Renal cortical epithelial cell (primary cell): ENCODE measurements at places on chromosomes 5 and 9. TPM values are rescaled to one million over a fixed set of nuclear protein-coding genes. Genes with fewer than 3 reads are reported as not detected.
A peak's percentile ranks its signal among the peaks of the same experiment; 100 is the strongest.

DNA sequence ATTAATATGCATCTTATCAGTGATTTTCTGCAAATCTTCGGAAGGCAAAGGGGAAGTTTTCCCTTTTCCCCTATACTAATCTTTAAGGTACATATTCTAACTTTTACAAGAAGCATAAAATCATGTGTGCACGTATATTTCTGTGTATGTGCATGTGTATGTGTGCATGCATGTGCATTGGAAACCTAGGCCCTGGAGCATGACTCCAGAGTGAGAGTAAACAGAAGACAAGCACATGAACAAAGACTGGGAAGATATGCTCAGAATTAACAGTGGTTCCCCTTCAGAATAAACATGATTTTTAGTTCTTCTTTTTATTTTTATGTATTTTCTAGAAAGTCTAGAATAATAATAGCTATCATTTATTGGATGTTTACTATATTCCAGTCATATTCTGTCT lies 10.9 kb upstream of the SELENOP start:
- DNase-seq: no peak

DNA sequence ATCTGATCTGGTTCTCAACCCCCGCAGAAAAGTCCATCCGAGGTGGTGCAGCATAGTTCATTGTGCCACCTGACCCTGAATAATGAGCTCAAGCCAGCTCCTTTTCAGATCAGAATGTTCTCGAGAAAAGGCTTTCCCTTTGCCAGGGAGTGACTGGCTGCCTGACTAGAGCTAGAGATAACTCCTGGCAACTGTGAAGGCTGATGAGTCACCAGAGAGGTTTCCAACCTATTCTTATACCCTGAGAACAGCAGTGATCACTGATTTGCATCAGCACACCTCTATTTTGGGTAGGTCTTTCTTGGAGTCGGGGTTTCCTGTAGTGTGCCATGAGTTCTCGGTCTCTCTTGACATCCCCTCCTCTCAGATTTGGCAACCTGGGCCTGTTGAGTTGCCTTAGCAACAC lies 127.9 kb downstream of the PIK3R1 start:
- DNase-seq: peak; percentile 97

GRCh38 chr9:86644675-86645034 lies 290.4 kb upstream of the TUT7 start:
- no peak for DNase-seq

Gene CDC20B
- total RNA-seq: 0.52 TPM in 1 of 2 replicates, not detected in the other

Gene C5orf52
- total RNA-seq: not detected in 2 replicates

Gene PDE6A
- 0.10 TPM in 1 of 2 replicates, not detected in the other for total RNA-seq
